Activated naive CD8-positive, alpha-beta T cell treated with anti-CD3 and anti-CD28 coated beads for 36 hours (primary cell): ENCODE measurements at places on chromosomes 16 and 17. TPM values are rescaled to one million over a fixed set of nuclear protein-coding genes. Genes with fewer than 3 reads are reported as not detected.

DNA sequence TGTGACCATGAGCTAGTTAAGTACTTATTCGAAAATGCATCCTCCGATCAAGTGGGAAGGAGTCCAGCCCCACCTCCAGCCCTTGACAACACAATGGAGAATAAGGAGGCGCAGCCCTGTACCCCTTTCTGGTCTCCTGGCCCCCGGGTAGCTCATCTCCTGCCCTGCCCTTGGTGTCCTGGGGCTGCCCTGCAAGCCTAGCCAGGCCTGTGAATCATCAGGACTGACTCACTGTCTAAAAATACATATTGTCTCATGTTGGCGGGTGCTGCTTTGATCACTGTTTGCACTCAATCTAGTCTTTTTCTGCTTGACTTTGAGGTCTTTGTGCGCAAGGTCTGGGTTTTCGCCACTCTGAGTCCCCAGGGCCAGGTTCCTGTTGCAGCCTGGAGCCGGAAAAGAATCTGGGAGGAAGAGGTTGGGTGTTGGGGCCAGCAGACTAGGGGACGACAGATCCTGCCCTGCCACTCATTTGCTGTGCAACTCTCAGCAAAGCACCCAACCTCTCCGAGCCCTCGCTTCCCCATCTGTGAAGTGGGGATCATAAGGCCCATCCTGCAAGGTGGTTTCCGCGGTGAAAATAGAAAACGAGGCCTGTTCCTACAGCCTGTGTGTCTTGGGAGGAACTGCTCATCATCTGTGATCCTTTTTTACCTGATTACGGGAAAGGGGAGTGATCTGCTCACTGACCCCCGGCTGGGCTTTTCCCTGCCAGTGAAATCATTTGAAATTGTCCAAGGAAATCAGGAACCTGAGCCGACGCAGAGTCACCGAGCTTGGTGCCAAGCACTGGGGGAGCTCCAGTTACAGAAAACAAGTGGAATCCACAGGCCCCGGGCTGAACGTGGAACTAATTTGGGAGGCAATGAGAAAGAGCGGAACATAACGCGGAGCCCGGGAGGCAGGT is 230.4 kb downstream of the PARN start:
- no peak for DNase-seq

Gene KRTAP3-1
- not detected for total RNA-seq

Gene TERB1
- not detected for total RNA-seq

Gene CCL5
- 16.4 TPM for total RNA-seq

Gene ACSM2A
- not detected for total RNA-seq

Gene DPEP1
- not detected for total RNA-seq

Gene ADAD2
- total RNA-seq: 1.5 TPM

DNA sequence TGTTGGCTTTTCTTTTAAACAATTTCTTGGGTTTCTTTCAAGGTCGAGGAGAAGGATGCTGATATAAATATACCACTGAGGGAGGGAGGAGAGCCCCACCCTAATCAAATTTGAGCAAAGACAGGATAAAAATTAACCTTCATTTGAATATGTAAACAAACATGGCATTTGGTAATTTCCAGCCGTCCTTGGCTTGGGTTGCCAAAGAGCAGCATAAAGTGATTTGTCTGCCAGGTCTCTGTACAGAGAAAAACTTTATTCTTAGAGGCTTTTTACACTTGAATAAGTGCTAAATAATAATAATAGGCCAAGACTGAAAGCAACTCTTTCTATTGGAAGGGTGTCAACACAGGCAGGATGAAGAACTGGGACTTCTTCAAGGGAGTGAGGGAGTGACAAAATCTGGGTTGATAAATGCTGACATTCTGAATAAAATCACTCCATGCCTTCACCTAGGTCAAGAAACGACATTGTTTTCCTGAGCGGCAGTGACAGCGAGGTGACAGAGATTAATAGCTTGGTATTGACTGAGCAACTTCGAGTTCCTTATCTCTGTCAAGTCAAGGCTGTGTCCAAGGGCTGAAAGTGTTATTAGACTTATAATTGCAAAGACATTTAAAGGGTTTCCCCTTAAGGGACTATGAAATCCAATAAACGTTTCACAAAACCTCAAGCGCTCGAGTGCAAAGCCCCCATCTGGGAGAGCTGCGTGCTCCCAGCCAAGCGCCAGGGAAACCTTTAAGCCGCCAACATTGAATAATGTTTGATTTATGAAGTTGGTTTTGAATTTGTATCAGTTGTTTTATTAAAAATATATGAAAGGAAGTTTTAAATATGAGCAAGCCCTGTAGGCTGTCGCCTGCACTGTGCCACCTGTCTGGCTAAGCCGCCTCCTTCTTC is 269.5 kb upstream of the N4BP1 start:
- no peak for DNase-seq

GRCh38 chr17:2090210-2090641 is 35.3 kb downstream of the HIC1 start:
- no peak for DNase-seq

GRCh38 chr16:81581107-81581506 is 136.5 kb downstream of the CMIP start:
- no peak for DNase-seq

Gene TMEM92
- total RNA-seq: not detected

DNA sequence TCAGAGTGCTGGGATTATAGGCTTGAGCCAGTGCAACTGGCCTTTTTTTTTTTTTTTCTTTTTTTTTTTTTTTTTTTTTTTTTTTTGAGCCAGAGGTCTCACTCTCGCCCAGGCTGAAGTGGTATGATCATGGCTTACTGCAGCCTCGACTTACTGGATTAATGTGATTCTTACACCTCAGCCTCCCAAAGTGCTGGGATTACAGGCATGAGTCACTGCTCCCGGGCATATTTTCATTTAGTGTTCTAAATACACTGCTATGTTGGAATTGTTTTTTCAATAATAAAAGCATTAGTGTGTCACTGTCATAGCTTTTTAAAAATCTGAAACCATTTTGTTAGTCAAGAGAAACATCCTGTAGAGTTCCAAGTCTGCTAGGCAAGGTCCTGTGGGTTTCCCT is 40.3 kb downstream of the NDE1 start:
- DNase-seq: no peak

Gene ORMDL3
- 59.1 TPM for total RNA-seq

- DNase-seq: no peak
Observed at GRCh38 chr17:66584927-66585326, 250.0 kb upstream of the CACNG5 start.

DNA sequence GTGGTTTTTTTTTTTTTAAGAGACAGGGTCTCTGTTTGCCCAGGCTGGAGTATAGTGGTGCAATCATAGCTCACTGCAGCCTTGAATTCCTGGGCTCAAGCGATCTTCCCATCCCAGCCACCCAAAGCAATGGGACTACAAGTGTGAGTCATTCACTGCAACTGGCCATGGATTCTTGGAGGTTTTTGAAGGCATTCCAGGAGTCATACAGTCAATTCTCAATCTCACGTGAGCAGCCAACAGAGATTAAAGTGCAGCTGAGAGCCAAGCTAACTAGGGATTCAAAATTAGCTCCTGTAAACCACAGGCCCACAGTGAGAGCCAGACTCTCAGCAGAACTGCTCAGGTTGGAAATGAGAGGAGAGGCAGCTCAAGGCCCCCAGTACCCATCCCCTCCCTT is 30.2 kb downstream of the XPO6 start:
- no peak for DNase-seq

- no peak for DNase-seq
Observed at GRCh38 chr17:13931800-13932460, 137.4 kb upstream of the COX10 start.

Gene UNC13D
- 156 TPM for total RNA-seq

Gene PLEKHG4
- 30.8 TPM for total RNA-seq
